ENCODE measurements at places on chromosomes 12 and 14.

DNA sequence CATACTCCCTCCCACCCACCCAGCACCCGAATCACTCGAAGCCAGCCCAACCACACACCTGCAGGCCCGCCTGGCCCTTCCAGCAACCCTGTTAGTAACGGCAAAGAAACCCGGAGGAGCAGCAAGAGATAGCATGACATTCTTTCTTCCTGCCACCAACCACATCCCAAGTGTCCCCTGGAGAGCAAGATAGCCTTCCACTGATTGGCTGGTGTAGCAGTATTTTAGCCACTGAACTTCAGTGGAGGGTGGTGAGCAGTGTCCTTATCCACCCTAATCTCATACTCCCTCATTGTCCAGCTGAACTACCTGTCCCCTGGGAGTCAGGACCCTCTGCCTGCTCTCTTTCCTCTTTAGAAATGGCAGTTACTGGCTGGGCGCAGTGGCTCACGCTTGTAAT is 769 bp upstream of the SLC39A5 start:
- no peaks in the 10 kb centered on the region for H3K27me3 ChIP-seq
- H3K4me3 ChIP-seq: no peak overlapping the region
- no peaks in the 10 kb centered on the region for H3K36me3 ChIP-seq
- H3K27ac ChIP-seq: no peak overlapping the region

GRCh38 chr14:58465421-58465820 is 37.9 kb downstream of the KIAA0586 start:
- no peak overlapping the region for H3K4me3 ChIP-seq
- peaks cover 56% of the 10 kb centered on the region for H3K36me3 ChIP-seq
- no peaks in the 10 kb centered on the region for H3K4me1 ChIP-seq
- no peaks in the 10 kb centered on the region for H3K27me3 ChIP-seq
- H3K27ac ChIP-seq: no peak overlapping the region

GRCh38 chr14:72594099-72594901 is 299.6 kb downstream of the DPF3 start:
- no peak overlapping the region for H3K27ac ChIP-seq
- H3K36me3 ChIP-seq: no peaks in the 10 kb centered on the region
- H3K27me3 ChIP-seq: no peaks in the 10 kb centered on the region
- H3K4me3 ChIP-seq: no peak overlapping the region

DNA sequence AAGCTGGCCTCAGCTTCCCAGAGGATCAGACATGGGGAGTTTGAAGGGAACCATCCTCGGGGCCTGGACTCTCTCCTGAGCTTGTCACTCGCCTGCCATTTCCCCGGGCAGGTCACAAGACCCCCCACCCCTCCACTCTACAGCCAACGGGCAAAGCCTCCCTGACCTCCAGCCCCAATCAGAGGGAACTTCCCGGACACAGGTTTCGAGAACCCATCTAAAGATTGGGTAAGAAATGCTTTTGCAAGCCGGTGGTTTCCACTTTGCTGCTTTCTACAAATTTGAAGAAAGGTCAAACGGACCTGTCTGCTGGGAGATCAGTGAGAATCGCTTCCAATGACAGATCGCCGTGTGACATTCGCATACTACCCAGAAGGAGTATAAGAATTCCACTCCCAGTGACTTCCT is 89.6 kb downstream of the SCARB1 start:
- H3K36me3 ChIP-seq: no peaks in the 10 kb centered on the region
- H3K27me3 ChIP-seq: no peaks in the 10 kb centered on the region
- H3K27ac ChIP-seq: peak overlapping the region; percentile 42
- no peaks in the 10 kb centered on the region for H3K4me1 ChIP-seq
- H3K4me3 ChIP-seq: peak overlapping the region; percentile 10

GRCh38 chr12:125113789-125114188 is 48.6 kb downstream of the AACS start:
- DNase-seq: no peak
- H3K4me1 ChIP-seq: no peaks in the 10 kb centered on the region
- peaks cover 49% of the 10 kb centered on the region for H3K36me3 ChIP-seq
- no peak overlapping the region for H3K4me3 ChIP-seq
- no peaks in the 10 kb centered on the region for H3K27me3 ChIP-seq

DNA sequence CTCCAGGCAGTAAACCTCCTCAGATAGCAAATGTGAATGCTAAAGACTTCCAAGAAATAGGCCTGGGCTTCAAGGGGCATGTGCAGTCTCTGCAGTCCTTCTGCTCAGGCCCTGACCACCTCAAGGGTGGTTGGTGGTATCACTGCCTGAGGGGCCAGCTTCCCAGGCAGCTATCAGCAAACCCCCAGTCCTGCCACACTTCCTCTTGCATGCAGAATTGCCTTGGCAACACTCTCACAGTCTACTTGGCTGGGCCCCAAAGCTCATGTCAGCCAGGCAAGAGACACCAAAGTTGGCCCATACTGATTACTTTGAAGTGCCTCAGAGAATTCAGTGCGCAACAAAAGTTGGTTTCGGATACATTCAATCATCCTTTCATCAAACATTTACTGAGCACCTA is 3.5 kb upstream of the ASB8 start:
- no peaks in the 10 kb centered on the region for H3K36me3 ChIP-seq
- H3K27me3 ChIP-seq: no peaks in the 10 kb centered on the region
- H3K27ac ChIP-seq: no peak overlapping the region
- peaks cover 8% of the 10 kb centered on the region for H3K4me1 ChIP-seq

DNA sequence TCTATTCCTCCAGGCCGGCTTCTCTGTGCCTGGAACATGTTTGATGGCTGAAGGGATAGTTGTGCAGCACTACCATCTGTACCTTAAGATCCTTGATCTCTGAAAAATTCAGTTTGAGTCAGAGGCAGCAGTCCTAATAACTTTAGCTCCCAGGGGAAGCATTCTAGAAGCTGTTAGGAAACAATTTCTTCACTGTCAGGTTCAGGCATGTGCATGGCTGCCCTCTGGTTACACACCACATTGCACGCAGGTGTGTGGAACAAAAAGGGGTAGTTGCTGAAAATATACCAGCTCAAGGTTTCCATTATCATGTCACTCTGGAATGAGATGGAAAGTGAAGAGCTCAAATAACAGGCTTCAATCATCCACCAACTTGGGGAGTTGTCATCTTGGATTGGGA is 80.1 kb downstream of the CHST11 start:
- no peaks in the 10 kb centered on the region for H3K4me1 ChIP-seq
- no peaks in the 10 kb centered on the region for H3K36me3 ChIP-seq
- no peaks in the 10 kb centered on the region for H3K27me3 ChIP-seq
- DNase-seq: no peak
- no peak overlapping the region for H3K4me3 ChIP-seq
- no peak overlapping the region for H3K27ac ChIP-seq

GRCh38 chr14:105322791-105323556 is 8.4 kb downstream of the PACS2 start:
- H3K4me1 ChIP-seq: peaks cover 9% of the 10 kb centered on the region
- H3K27ac ChIP-seq: no peak overlapping the region

- H3K4me3 ChIP-seq: peak overlapping the region; percentile 75
- H3K27me3 ChIP-seq: no peaks in the 10 kb centered on the region
- no peak for DNase-seq
These were observed 1.4 kb downstream of the APAF1 start for GRCh38 chr12:98646294-98647090.

DNA sequence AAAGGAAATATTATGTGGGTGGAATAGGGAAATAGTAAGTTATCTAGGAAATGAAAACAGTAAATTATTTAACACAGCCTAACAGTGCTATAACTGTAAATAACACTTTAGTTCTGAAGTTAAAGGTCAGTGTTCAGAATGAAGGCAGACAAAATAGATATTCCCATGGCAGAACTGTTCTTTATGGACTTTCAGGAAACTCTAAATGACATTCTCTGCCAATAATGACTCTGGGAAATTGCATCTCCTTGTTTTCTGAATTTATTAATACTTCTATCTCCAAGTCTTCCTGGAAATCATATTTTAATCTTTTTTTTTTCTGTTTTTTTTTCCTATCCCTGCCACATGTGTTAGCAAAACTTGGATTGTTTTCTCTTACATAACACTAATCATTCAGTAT is 101.4 kb downstream of the PDE3A start:
- H3K27me3 ChIP-seq: no peaks in the 10 kb centered on the region
- no peaks in the 10 kb centered on the region for H3K36me3 ChIP-seq
- no peak for DNase-seq
- H3K4me3 ChIP-seq: no peak overlapping the region
- peaks cover 24% of the 10 kb centered on the region for H3K4me1 ChIP-seq
- H3K27ac ChIP-seq: peak overlapping the region; percentile 66

GRCh38 chr12:96219700-96220206 is 25.6 kb downstream of the ELK3 start:
- H3K27ac ChIP-seq: no peak overlapping the region
- H3K4me1 ChIP-seq: peaks cover 8% of the 10 kb centered on the region
- no peak overlapping the region for H3K4me3 ChIP-seq
- no peak for DNase-seq
- H3K27me3 ChIP-seq: no peaks in the 10 kb centered on the region

DNA sequence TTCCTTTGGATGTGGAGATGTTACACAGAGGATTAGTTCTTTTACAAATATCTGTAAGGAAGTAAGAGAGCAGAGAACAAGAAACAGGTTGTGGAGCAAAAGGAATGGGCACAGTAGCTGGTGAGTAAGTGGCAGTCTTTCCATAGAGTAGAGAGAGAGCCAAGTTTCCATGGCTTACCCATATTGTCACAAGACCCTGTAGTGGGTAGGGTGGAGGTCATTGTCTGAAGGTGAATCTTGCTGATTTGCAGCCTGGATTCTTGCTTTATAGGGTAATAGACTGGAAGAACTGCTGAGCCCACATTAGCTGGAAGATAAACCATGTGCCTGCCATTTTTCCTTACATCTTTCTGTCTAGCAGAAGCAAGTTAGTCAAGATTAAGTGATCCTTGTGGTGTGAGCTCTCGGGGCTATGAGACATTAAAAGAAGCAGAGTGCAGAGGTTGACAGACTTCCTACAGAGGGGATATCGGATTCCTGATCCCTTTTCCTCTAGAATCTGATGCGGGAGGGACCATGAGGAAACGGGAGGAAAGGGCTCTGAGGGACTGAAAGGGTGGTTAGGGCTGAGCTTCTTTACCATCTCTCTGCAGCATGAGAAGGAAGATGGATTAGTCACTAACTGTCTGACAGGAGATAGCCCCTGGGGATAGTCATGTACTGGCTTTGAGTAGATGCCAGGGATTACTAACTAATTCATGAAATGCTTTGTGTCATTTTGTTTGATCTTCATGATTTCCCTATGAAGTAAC is 44.0 kb upstream of the LRTM2 start:
- no peaks in the 10 kb centered on the region for H3K4me1 ChIP-seq
- H3K27ac ChIP-seq: no peak overlapping the region
- no peaks in the 10 kb centered on the region for H3K36me3 ChIP-seq
- no peak overlapping the region for H3K4me3 ChIP-seq
- no peak for DNase-seq
- H3K27me3 ChIP-seq: no peaks in the 10 kb centered on the region

- no peaks in the 10 kb centered on the region for H3K27me3 ChIP-seq
- H3K27ac ChIP-seq: peak overlapping the region; percentile 93
- peak overlapping the region; percentile 100 for H3K4me3 ChIP-seq
- H3K4me1 ChIP-seq: peaks cover 2% of the 10 kb centered on the region
These were observed 1.7 kb downstream of the DYNC1H1 start for GRCh38 chr14:101965770-101966722.

DNA sequence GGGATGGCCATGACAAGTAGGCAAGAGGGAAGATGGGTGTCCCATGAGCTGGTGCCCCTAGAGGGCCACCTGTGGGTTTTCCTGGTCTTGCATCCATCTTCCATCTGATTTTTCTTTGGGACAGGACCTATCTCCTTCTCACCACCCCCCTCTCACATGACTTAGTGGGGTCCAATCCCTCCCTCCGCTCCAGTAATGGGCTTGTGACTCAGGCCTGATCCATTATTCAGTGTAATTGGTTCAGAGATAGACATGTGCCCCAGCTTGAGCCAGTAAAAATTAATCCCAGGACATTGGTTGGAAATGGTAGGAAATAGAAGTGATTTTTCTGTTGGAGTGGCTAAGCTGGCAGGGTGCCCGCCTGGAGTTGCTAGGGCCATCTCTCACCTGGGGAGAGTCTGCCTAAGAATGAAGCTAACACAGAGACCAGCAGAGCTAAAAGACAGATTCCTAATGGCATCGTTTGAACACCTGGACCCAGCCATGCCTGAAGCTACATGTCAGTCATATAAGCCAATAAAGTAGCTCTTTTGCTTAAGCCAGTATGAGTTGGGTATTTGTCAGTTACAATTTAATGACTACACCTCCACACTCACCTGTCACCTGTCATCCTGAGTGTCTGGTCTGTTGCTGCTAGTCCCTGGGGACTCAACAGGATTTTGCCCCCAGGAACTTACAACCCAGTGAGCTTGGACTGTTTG is 14.7 kb downstream of the RASAL1 start:
- no peak overlapping the region for H3K27ac ChIP-seq
- no peak overlapping the region for H3K4me3 ChIP-seq
- no peaks in the 10 kb centered on the region for H3K36me3 ChIP-seq
- no peak for DNase-seq

- H3K4me1 ChIP-seq: no peaks in the 10 kb centered on the region
- no peaks in the 10 kb centered on the region for H3K36me3 ChIP-seq
- H3K27ac ChIP-seq: no peak overlapping the region
- no peak for DNase-seq
- H3K4me3 ChIP-seq: no peak overlapping the region
- no peaks in the 10 kb centered on the region for H3K27me3 ChIP-seq
These were observed 100.2 kb upstream of the EVL start for GRCh38 chr14:99964979-99965378.

DNA sequence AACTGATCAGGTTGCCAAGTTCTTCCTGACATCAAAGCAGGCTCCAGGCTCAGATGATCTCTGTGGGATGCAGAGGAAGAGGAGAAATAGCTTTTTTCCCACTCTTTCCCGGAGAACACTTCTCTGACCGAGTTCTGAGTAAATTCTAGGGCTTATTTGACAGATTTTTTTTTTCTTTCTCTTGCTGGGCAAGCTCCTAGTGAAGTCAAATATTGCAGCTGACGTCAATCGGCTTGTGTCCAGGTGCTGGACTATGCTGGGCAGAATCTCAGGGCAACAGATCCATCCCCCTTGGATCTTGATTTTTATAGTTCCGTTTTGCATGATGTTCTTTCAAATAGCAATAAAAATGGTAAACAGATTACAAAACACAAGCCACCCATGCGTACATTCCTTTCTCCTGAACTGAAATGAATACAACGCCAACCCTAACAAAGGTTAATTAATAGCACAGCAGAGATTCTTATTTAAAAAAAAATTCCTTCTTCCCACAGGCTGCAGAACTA is 182.2 kb downstream of the NOVA1 start:
- no peaks in the 10 kb centered on the region for H3K36me3 ChIP-seq
- H3K4me1 ChIP-seq: no peaks in the 10 kb centered on the region
- H3K27me3 ChIP-seq: no peaks in the 10 kb centered on the region
- H3K4me3 ChIP-seq: no peak overlapping the region

- no peaks in the 10 kb centered on the region for H3K27me3 ChIP-seq
- H3K27ac ChIP-seq: no peak overlapping the region
- H3K4me1 ChIP-seq: no peaks in the 10 kb centered on the region
- H3K36me3 ChIP-seq: no peaks in the 10 kb centered on the region
- DNase-seq: no peak
These were observed 22.5 kb upstream of the FOXG1 start for GRCh38 chr14:28744126-28744525.

DNA sequence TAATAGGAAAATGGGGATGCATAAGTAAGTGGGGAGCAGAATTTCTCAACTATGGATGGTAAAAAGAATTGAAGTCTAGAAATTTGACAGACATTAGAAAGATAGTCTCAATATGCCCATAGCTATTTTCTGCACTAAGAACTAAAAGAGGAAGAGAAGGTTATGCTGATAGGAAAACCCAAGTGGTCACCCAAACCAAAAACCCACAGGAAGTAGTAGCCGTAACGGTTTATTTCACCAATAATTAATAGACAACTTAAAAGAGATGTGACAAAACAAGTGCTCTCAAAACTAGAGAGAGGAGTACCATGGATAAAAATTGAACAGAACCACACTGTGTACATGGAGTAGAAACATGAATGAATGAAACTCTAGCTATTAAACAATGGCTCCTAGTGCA is 295.4 kb downstream of the FSCB start:
- no peaks in the 10 kb centered on the region for H3K36me3 ChIP-seq
- no peaks in the 10 kb centered on the region for H3K27me3 ChIP-seq
- no peak for DNase-seq
- no peak overlapping the region for H3K27ac ChIP-seq
- H3K4me1 ChIP-seq: no peaks in the 10 kb centered on the region

All from ascending aorta (tissue), 2 donors.